ENCODE measurements at places on chromosomes 6 and 20. TPM values are rescaled to one million over a fixed set of nuclear protein-coding genes. Genes with fewer than 3 reads are reported as not detected.
A peak's percentile ranks its signal among the peaks of the same experiment; 100 is the strongest.

DNA sequence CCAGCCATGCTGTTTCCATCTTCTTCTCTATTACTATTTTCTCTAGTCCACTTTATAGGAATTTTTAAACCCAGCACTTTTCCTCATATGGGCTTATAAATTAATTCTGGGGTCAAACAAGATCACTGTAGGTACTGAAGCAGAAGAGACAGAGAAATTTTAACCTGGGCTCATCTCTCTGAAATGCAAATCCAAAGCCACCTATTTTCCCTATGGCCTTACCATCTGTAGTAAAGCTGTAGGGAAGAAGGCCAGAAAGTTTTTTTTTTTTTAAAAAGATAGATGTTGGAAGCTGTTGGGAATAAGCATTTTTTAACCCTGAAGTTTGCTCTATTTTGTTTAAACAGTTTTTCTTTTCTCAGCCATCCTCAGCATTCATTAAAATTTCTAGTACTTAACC lies 367.4 kb downstream of the CD109 start:
- DNase-seq, result no peak

GRCh38 chr6:110874880-110875547 lies 429 bp downstream of the AMD1 start:
- DNase-seq, result peak; percentile 10

GRCh38 chr20:5465604-5465927 lies 148.8 kb upstream of the PROKR2 start:
- DNase-seq, result no peak

DNA sequence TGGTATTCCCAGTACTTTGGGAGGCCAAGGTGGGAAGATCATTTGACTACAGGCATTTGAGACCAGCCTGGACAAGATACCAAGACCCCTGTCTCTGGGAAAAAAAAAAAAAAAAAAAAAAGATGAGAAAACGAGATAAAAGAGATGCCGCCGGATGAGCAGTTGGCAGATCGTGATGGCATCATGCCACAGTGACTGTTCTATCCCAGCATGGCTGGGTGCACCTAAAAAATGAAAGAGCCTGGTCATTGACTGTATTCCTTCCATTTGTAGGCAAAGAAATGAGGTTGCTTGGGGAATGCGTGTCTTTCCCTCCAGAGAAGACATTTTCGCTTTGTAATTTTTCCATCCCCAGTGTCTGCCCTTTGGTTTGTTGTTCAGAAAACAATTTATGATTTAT lies 12.9 kb downstream of the AKAP12 start:
- no peak for DNase-seq

- no peak for DNase-seq
Observed at GRCh38 chr6:63997221-63997620, 361.6 kb downstream of the PHF3 start.

DNA sequence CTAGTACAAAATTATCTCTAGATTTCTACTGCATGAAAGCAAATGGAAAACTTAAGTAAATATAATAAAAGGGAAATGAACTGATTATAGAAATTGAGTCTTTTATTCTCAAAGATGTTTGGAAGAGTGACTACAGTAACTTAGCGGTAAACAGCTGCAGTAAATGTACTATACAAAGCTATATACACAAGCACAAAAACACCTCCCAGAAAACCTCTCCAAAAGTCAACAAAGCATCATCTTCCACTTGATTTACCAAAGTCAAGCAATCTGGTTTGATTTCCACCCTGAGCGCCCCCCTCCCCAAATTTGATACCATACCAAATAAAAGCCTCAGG lies 142.1 kb upstream of the SHLD1 start:
- no peak for DNase-seq

The TUBB1 gene
- polyA plus RNA-seq, result not detected

The RSPH9 gene
- polyA plus RNA-seq, result 0.37 TPM

The HNF4A gene
- polyA plus RNA-seq, result not detected

Data from AG04450 (cell line).